ENCODE measurements at places on chromosomes 6 and 20.
A peak's percentile ranks its signal among the peaks of the same experiment; 100 is the strongest.

- no peak for DNase-seq
These were observed 490.3 kb downstream of the COL12A1 start for GRCh38 chr6:74715355-74716085.

DNA sequence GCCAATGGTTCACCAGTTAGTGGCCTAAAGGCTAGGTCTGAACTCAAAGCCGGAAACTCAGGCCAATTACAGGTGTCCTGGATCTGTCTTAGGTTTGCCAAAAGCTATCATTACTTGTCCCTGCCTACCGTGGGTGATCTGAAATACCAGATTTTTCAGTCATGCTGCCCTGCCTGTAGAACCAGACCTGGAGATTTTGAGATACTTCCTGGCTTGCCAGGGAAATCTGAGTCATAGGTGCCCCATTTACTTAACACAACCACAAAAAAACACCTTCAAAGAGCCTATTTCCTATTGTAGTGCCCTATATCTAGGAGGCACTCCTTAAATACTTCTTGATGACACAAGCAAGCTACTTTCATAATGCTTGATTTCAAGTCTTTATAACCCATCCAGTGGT, 13.9 kb upstream of the RANBP9 start:
- no peak for DNase-seq

GRCh38 chr6:18241208-18242038, 22.9 kb downstream of the DEK start:
- DNase-seq = no peak

- DNase-seq = no peak
These were observed 56.7 kb downstream of the APCDD1L start for GRCh38 chr20:58458342-58459057.

- DNase-seq = no peak
These were observed 104.1 kb downstream of the MYB start for GRCh38 chr6:135285165-135285564.

DNA sequence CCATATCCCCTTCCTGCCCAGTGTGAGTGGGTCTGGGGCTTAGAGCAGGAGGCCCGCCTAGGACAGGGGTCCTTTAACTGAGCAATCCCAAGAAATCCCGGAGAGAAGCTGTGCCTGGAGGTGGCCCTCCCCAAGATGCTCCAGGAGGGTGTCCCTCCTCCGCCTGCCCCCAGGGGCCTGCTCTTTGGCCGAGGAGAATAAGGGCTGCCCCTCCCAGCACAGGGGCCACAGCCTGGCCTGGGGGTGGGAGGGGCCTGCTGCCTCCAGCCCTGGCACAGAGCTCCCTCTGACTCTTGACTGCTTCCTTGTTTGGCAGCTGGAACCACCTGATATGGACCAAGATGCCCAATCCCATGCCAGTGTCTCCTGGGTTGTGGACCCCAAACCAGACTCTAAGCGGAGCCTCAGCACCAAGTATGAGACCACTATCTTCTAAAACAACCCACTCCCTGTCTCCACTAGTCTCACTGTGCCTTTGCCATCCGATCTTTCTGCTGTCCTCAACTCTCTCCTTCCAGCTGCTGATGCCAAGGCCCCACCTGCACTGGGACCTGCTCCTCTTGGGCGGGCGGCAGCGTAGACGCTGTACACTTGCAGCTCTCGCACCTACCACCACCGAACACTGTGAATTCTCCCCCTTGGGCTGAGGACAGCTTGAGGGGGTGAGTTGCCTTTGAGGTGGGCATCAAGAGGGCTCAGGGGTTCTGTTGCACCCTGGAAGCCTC, 54.3 kb downstream of the TCP11 start:
- no peak for DNase-seq

- no peak for DNase-seq
These were observed 186.1 kb upstream of the PRSS16 start for GRCh38 chr6:27061235-27061993.

DNA sequence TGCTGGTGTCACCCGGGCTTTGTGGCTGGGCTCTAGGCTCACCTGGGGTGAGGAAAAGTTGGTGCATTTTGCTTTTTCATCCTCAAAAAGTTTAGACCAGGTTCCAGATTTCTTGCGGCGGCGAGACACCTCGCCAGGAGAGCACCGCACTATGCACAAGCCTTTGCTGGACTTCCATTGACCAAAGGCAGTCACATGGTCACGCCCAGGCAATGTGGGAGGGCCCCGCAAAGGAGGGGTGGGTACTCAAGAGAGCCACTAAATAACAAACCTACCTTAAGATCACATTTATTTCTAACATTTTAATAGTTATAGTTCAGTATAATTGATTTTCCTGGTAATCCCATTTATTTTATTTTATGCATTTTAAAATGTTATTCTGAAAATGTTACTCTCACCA, 3.0 kb upstream of the KIF16B start:
- DNase-seq = no peak

DNA sequence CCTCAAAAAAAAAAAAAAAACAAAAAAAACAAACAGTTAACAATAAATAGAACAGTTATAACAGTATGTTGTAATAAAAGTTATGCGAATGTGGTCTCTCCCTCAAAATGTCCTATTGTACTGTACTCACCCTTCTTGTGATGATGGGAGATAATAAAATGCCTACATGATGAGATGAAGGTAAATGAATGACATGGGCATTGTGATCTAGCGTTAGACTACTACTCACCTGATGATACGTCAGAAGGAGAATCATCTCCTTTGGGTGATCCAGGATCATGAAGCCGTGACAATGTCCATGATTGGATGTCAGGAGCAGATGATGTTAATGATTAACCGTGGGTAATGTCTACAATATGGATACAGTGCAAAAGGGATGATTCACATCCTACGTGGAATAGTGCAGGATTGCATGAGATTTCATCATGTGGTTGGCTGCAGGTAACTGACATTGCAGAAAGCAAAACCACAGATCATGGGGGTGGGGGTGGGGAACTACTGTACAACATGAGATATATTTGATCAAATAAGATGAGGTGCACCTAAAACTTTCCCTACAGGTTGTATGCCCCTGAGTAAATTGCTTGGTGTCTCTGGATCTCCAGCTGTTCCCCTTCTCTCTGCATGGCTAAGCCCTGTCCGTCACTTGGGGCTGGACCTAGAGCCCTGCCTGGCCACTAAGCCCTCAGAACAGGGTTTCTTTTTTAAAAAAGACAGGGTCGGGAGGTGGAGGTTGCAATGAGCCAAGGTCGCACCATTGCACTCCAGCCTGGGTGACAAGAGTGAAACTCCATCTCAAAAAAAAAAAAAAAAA, 6.2 kb upstream of the RBCK1 start:
- DNase-seq = no peak

DNA sequence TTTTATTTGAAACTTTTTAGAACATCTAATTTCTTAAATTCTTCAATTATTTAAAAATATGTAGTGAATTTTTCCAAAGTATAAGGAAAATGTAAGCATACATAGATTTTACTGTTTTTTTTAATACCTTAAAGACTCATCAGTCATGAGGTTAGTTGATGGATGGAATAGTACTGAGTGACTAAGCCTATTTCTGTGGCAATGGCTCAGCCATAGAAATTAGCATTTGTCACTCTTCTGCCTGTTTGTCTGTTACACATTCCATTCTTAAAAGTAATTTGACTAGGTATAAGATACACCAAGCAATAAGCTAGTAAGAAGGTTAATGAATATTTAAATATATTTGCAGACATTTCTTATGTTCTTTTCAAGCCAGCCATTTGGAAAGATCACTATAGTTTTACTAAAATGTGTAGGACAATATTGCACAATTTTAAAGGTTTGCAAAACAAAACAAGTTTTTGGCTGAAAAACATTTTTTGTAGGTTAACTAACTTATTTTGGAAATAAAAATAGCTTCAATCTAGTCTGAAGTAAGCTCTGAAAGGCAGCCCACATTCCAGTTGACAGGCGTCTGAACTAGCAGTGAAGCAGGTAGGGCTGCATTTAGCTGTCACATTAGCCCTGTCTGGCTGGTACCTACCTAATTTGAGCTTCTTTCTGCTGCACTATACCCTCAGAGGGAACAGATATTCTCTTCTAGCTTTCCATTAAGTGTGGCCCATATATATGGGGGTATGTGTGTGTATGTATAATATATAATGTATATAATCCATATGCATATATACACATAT, 385.7 kb downstream of the GRIK2 start:
- DNase-seq = peak; percentile 54

DNA sequence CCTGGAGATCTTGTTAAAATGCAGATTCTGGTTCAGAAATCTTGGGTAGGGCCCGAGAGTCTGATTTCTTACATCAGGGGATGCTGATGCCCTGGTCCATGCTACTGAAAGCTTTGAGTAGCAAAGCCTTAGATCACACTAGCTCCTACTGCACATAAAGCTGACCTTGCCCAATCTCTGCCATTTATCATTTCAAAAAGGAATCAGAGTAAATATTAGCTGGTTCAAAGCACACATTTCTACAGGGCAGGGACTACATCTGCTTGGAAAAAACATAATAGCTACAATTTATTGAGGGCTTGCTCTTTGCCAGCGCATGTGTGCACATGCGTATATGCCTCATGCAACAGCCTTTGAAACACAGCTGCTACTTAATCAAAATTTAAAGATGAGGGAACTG, 440.4 kb upstream of the ARID1B start:
- no peak for DNase-seq

- no peak for DNase-seq
These were observed 318.7 kb downstream of the RFPL4B start for GRCh38 chr6:112665815-112666214.

GRCh38 chr6:7568021-7568420, 22.0 kb upstream of the SNRNP48 start:
- DNase-seq = no peak

GRCh38 chr6:69179681-69180080, 544.6 kb downstream of the ADGRB3 start:
- no peak for DNase-seq

GRCh38 chr6:108961077-108961476, 112.9 kb downstream of the ARMC2 start:
- DNase-seq = no peak

DNA sequence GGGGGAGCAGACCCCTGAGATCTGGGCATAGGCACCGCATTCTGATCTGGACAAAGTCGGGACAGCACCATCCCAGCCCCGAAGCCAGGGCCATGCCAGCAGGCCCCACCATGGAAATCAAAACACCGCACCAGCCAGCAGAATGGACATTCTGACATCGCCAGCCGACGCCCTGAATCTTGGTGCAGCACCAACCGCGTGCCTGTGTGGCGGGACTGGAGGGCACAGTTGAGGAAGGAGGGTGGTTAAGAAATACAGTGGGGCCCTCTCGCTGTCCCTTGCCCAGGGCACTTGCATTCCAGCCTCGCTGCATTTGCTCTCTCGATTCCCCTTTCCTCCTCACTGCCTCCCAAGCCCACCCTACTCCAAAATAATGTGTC, 2.0 kb downstream of the NNAT start:
- no peak for DNase-seq

DNA sequence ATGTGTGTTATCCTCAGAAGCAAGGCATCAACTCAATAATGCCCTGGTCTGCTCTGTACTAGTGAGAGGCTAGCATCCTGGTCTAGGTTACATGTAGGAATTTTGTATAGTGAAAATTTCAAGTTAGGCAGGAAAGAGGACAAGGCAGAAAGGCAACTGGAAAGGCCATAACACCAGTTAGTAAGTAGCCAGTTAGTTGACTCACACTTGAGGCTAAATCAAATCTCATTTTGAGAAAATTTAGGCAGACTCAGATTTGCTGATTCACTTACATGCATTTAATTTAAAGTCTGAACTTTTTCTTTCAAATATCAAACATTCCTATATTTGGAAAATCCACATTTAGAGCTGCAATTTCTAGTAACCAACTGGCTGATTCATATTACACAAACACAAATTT, 184.5 kb upstream of the TCF21 start:
- no peak for DNase-seq

GRCh38 chr6:33142501-33143070, 49.7 kb downstream of the COL11A2 start:
- DNase-seq = peak; percentile 54

DNA sequence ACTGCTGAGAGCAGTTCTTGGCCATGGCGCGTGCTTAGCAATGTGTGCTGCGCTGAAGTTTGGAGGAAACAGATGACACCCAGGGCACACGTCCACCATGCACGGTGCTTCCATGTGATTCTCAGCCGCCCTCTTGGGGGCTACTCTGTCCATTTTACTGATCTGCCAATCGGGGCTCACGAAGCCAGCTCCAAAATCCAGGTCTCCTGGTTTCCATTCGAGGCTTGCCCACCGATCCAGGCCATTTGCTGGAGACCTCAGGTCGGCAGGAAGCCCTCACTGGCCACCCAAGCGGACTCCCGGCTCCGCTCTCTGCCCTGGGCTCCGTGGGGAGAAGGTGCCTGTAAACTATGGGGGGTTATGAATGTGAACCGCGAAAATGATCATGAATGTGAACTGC, 11.7 kb upstream of the FRMD1 start:
- DNase-seq = no peak

Data from inflammatory macrophage treated with lipopolysaccharide for 4 hours (primary cell).